ENCODE measurements at places on chromosomes 4 and X.

DNA sequence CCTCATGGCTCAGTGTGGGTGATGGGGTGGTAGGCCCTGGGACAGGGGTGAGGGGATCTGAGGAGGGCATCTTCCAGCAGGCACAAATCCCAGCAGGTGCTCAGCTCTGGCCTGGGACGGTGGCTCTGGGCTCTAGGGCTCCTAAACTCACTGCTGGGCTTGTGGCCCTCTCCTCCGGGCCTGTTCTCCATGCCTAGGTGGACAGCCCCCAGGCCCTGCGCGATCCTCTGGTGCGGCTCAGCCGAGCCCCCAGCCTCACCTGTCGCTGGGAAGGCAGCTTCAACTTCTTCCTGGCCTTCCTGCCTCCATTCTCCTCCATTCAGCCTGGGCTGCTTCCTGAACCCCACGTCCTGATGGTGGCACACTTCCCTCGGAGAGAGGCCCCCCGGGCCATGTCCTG lies 19.3 kb upstream of the FGFR3 start:
- H3K27me3 ChIP-seq: peaks cover under 1% of the 10 kb centered on the region
- H3K27ac ChIP-seq: no peak overlapping the region
- no peaks in the 10 kb centered on the region for H3K36me3 ChIP-seq
- no peak for DNase-seq
- H3K4me1 ChIP-seq: no peaks in the 10 kb centered on the region

DNA sequence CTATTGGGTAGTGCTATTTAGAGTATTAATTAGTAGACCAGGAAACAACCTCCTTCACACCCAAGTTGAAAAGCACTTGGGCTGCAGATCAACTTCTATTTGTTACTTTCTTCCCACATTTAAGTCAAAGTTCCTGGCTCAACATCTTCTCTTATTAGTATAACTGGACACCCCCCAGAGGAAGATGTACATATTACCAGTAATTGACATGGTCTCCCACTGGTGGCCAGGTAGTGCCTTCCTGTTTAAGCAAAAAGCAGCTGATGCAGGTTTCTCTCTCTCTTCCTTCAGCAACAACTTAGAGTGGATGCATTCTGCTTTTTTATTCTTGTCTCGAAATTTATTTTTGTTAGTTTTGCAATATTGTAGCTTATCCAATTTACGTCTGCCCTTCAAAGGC lies 438.1 kb downstream of the GBA3 start:
- no peaks in the 10 kb centered on the region for H3K36me3 ChIP-seq
- DNase-seq: no peak
- H3K4me1 ChIP-seq: no peaks in the 10 kb centered on the region
- H3K27ac ChIP-seq: no peak overlapping the region

DNA sequence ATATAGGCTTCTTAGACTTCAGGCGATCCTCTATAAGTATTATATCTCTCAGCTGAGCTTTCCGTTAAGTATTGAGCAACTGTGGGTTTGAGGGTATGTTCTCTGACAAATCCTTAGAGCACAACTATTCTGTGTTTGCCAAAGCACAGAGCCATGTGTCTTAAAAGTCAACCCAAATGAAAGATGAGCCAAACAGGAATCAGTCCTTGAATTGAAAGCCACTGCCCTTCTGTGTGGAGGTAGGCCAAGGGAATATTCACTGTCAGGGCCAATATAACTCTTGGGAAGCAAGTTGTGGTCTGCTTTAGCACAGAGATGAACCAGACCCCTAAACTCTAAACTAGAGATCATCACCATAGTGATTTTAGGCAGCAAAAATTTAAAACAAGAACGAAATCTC lies 164.0 kb downstream of the STAG2 start:
- no peak for DNase-seq
- no peaks in the 10 kb centered on the region for H3K4me1 ChIP-seq
- no peak overlapping the region for H3K27ac ChIP-seq
- no peaks in the 10 kb centered on the region for H3K27me3 ChIP-seq

GRCh38 chrX:38142610-38143009 lies 78.1 kb downstream of the SRPX start:
- no peaks in the 10 kb centered on the region for H3K36me3 ChIP-seq
- H3K27ac ChIP-seq: no peak overlapping the region
- no peak overlapping the region for H3K4me3 ChIP-seq
- peaks cover 6% of the 10 kb centered on the region for H3K4me1 ChIP-seq
- no peaks in the 10 kb centered on the region for H3K27me3 ChIP-seq
